ENCODE measurements at places on chromosomes 7 and 10.

DNA sequence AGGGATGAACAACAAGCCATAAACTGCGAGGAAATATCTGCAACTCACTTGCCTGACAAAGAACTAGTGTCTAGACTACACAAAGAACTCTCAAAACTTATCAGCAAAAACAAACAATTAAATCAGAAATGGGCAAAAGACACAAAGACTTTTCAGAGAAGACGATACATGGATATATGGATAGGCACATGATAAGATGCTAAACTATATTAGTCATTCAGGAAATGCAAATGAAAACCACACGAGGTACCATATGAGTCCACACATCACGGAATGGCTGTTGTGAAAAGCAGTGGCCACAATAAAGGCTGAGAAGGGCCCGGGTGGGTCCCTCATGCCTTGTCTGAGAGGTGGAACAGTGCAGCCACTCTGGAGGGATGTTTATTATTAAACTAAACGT is 267.8 kb downstream of the WDR37 start:
- no peak for DNase-seq

GRCh38 chr10:23568996-23569395 is 130.1 kb downstream of the OTUD1 start:
- DNase-seq: no peak

DNA sequence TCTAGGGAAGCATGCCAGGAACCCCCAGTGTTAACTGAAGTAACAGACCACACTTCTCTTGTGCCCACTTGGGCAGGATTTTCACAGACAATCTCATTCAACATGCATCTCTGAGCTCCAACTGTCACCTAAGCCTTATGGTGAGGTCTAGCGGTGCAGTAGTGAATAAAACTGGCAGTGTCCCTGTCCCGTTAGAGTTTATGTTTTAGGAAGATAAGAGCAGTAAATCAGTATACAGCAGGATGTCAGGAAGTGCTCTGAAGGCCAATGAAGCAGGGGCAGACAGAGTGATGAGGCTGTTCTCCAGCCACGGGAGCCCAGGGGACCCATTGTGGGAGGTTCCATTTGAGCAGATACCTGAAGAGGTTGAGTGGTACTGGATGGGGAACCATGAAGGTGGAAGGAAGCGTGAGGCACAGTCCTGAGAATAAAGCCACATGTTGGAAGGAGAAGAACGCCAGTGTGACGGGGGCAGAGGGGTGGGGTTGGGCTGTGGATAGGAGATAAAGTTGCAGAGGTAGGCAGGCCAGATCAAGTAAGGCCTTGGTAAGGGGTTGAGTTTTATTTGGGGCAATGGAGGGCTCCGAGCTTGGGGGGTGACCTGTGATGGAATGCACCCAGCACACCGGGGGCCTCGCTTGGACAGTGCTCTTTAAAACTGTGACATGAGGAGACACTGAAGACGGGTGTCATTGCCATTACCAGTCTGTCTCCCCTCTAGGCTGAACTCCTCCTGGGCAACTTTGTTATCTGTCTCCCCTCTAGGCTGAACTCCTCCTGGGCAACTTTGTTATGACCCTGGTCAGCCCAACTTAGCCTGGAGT is 6.6 kb downstream of the GDF10 start:
- DNase-seq: no peak

GRCh38 chr7:31492086-31492485 is 21.8 kb upstream of the ITPRID1 start:
- no peak for DNase-seq

Data from GM23248 (cell line).